ENCODE measurements at places on chromosomes 16 and 17.

DNA sequence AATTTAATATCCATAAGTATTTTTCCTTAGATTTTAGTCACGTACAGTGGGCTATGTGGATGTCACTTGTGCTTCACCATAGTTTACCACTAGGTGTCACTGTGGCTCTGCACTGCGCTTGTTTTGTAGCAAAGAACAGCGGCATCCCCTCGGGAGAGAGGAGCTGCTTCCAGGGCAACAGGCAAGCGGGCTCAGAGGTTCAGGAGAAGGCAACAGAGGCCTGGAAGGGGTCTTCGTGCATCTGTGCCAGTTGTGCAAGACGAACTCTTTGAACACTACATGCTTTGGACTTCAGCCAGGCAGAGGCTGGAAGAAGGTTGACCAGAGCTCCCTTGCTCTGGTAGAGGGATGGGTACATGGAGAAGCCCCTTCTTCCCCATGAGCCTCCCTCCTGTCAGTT, 20.6 kb downstream of the CYB561 start:
- no peak for DNase-seq

DNA sequence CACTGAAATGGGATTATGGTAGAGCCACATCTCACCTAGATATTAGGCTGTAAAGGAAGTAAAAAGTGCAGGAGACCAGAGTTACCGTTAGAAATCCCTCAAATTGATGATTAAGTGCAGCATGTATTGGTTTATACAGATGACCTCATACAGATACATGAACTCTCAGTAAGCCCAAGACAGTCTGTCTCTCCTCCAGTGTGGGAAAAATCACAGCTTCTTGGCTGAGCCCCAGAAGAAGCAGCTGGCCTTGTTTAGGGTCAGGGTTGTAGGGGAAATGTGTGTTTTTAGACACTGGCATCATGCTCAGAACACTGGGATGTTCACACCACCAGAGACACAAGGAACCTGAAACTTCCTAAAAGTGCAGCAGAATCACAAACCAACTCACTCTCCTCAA, 135.9 kb downstream of the KATNIP start:
- DNase-seq, result no peak

GRCh38 chr16:27223226-27223610, 19.9 kb downstream of the KDM8 start:
- no peak for DNase-seq

- no peak for DNase-seq
Observed at GRCh38 chr17:10705727-10706126, 8.3 kb downstream of the ADPRM start.

DNA sequence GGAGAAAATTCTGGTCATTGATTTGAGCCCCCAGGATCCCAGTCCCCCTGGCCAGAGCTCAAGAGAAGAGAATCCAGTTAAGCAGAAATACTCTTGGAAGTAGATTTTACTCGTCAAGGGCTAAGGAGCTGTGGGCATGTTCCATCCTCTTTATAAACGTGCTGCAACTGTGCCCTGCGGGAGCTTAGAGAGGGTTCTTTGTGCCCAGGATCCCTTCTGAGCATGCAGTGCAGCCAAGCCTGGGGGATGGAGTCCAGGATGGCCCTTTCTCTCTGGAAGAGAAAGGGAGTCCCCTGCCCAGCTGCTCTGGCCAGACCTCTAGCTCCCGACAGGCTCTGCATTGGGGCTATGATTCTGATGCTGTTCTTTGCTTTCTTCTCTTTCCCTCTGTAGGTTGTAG, 9.5 kb upstream of the LGALS9 start:
- no peak for DNase-seq

DNA sequence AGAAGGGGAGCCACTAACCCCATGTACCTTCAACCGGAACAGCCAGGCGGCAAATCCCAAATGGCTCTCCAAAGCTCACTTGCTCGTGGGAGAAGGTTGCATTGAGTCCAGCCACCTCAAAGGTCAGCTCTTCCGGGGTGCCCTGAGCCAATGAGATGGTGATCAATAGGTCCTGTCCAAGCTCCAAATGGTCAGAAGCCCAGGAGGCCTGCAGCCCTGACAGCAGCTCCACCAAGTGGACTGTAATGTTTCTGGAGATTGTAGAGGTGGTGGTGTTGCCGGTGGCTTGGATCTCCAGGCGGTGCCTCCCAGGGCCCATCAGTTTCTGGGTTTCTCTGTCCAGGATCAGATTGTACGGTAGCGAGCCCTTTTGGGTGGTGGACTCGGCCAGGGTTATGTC, 39.9 kb upstream of the BCO1 start:
- DNase-seq, result no peak

DNA sequence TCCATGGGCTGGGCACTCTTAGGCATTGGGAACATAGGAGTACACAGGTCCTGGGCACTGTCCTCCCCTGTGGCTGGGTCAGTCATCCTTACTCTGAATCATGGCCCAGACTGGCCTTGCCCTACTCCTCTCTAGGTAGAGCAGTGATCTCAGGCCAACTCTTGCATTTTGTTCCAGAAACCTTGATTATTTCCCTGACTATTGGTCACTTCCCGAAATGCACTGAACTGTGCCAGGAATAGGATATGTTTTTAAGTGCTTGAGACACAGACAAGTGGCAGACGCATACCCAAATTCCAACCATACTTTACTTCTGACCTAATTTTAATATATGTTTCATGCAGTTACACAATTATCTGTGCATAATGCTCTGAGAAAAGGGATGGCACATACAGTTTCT, 10.3 kb downstream of the KRABD2 start:
- no peak for DNase-seq

DNA sequence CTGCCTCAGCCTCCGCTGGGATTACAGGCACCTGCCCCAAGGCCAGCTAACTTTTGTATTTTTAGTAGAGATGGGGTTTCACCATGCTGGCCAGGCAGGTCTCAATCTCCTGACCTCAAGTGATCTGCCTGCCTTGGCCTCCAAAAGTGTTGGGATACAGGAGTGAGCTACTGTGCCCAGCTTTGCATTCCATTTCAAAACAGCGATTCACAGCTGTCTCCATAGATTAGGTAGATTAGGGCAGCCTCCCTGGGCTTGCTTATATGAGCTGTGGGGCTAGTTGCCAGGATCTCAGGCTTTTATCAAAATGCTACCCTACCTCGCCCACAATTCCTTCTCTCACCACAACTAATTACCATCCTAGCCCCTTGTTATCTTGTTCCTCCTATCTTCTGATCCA, 176.4 kb upstream of the ZKSCAN2 start:
- DNase-seq, result no peak

GRCh38 chr17:34797720-34798119, 163.5 kb downstream of the CCT6B start:
- no peak for DNase-seq

GRCh38 chr16:46621934-46622676, 926 bp upstream of the SHCBP1 start:
- DNase-seq, result no peak

GRCh38 chr16:3017794-3018506, at the start of gene CLDN6:
TSS of gene CLDN6 (minus strand) at chr16:3018183. CDS start at chr16:3016021, 2,162 bp downstream.
- DNase-seq, result no peak

DNA sequence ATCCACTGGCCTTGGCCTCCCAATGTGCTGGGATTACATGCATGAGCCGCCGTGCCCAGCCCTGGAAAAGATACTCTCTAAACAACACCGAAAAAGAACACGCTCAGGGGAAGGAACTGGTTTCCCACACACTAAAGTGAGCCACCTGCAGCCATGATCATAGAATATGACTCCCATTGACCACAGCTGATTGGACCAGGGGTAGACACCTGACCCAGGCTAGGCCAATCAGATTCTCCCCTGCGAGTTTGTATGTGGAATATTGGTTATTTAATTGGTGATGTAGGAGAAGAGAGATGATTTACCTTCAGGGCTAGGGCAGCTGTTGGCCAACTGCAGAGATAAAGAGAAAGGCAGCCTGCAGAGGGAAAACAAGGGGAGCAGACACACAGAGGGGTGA, 9.0 kb upstream of the GGA2 start:
- DNase-seq, result no peak

DNA sequence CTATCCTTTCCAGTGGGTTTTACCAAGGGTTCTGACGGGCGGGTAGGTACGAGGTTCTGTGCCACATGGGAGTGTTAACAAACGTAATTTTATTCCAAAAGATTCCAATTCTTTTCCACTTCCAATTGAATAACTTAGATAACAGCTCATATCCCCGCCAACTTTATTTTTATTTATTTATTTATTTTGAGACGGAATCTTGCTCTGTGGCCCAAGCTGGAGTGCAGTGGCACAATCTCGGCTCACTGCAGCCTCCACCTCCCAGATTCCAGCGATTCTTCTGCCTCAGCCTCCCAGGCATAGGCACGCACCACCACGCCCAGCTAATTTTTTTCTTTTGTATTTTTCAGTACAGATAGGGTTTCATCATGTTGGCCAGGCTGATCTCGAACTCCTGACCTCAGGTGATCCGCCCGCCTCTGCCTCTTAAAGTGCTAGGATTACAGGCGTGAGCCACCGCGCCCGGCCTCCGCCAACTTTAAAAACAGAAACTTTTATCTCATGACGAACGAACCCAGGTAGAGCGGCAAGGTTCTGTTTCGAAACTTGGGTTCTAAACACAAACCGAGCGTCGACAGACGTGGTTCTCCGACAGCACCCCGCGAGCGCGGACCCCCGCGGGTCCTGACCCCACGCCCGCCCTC, 613 bp downstream of the ECI1 start:
- no peak for DNase-seq

DNA sequence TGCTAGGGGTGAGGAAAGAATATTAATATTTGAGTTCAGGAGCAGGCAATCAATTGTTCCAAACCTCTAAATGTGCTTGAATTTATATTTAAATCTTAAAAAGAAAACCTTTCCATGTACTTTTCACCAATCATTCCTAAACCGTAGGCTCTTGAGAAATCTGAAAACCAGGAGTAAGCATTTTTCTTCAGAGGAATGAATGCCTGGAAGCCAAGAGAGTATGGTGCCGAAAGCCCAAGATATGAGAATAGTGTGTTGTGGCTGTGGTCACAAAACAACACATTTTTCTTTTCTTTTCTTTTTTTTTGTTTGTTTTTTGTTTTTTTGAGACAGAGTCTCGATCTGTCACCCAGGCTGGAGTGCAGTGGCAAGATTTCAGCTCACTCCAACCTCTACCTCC, 37.6 kb downstream of the TEX2 start:
- no peak for DNase-seq

DNA sequence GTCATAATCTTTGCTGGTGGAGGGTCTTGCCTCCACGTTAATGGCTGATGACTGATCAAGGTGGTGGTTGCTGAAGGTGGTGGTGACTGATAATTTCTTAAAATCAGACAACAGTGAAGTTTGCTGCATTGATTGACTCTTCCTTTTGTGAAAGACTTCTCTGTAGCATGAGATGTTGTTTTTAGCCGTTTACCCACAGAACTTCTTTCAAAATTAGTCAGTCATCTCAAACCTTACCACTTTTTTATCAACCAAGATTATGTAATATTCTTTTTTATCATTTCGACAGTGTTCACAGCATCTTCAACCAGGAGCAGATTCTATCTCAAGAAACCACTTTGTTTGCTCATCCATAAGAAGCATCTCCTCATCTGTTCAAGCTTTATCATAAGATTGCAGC, 5.9 kb downstream of the UQCRC2 start:
- DNase-seq, result no peak

DNA sequence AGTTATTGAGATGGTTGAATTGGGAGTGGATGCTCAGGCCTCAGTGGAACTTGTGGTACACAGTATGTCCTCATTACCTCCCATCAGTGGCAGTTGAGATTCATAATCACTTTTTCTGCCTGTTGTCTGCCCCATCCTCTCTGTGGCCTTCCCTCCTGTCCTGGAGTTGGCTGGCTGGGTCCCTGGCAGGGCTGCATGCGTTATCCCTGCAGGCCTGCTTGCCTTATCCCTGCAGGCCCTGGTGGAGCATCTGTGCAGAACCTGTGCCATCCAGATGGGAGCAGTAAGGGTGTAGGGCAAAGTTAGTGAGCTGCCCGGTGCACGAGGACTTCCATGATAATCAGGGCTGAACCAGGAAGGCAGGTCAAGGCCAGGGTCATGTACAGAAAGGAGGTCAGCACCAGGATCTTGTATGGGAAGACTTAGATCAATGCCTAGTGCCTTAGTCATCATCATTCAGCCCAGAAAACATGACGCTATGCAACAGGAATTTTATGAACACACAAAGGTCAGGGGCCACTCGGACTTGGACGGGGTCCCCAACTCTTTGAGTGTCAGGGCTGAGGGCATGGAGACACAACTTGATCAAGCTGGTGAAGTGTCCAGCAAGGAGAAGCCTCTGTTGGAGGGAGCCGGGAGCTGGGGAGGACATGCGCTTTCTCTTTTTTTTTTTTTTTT, 47.2 kb downstream of the ABCC1 start:
- DNase-seq, result peak; percentile 98

DNA sequence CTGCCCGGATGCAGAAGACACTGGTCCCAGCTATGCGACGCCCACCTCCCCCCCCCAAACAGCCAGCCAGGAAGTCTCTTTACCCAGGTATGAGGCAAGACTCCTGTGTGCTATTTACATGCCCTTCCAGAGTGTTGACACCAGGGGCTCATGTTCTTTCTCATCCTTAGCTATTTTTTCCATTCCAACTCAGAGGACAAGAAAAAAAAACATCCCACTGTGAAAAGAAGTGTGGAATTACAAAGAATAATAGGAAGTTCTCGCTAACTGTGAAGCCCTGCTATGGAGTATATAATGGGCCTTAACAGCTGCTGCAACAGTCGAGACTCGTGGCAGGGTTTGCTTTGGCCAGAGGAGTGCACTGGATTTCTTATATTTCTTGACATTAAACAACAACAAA, 584.9 kb downstream of the CDH13 start:
- no peak for DNase-seq

DNA sequence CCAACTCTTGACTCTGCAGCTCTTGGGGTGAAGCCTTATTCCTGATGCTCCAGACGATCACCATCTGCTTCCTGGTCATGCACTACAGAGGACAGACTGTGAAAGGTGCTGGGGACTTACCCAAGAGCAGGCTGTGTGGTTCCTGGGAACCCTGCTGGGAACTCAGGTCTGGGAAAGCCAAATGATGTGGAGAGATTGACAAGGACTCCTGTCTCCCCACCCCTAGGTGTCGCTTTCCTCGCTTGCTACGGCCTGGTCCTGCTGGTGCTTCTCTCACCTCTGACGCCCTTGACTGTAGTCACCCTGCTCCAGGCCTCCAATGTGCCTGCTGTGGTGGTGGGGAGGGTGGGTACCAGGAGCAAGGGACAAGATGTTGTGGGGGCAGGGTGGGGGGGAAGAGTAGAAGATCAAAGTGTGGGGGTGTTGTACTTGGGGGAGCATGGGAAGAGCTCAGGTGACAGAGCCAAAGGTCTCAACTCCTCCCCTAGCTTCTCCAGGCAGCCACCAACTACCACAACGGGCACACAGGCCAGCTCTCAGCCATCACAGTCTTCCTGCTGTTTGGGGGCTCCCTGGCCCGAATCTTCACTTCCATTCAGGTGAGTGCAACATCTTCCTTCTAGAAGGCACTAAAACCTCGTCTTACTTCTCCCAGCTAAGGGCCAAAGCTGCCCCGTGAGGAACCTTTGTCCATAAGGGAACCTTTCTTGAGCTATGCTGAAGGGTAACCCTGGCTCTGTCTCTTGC, 3.0 kb downstream of the SOX15 start:
- no peak for DNase-seq

DNA sequence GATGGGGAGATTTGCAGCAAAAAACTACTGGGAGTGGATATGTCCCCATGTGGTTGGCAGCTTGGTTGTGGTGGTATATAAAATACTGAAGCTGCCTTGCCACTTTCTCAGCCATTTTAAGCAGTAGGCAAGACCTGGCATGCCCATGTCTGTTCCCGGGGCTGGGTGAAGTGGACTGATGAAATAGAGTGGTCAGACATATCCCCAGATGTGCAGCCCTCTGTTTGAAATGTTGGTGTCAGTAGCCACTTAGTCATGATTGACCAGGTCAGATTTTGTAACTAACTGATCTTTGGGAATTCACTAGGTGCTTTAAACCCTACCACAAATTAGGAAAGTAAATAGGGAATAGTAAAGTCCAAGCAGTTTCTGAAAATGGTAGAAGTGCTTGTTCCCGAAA, 151.6 kb downstream of the PHKB start:
- DNase-seq, result no peak

Measured in epithelial cell of proximal tubule (primary cell).